Activated CD8-positive, alpha-beta memory T cell treated with anti-CD3 and anti-CD28 coated beads, Interleukin-2, amount 50 U/mL, for 48 hours (primary cell): ENCODE measurements at places on chromosomes 3 and 15.

GRCh38 chr3:195094191-195094921 is 176.6 kb downstream of the XXYLT1 start:
- DNase-seq, result no peak

GRCh38 chr15:23055316-23055715 is 15.9 kb upstream of the TUBGCP5 start:
- DNase-seq, result no peak

GRCh38 chr3:150913133-150913922 is 8.1 kb upstream of the MINDY4B start:
- DNase-seq, result no peak

GRCh38 chr3:9767418-9767817 is 2.3 kb downstream of the CAMK1 start:
- no peak for DNase-seq

- DNase-seq, result no peak
Observed at GRCh38 chr15:100944244-100944895, 25.2 kb downstream of the LRRK1 start.

GRCh38 chr3:48084929-48085328 is 68.7 kb upstream of the MAP4 start:
- DNase-seq, result no peak

DNA sequence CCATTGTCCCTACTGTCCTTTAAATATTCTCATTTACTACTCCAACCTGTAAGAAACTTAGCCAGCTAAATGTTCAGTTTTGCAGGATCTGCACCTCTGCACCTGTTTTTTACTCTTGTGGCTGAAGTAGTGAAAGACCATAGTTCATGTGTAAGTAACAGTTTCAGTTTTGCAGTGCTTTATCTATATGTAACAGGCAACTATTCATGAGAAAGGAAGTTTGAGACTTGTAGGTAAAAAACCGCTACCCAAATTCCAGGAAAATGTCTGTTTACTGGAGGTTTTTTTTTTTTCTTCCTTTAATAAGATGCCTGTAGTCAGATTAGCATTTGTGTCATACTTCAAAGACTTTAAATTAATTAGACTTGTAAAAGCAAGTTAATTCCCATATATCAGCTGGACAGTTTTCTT is 25.4 kb upstream of the MBNL1 start:
- no peak for DNase-seq

DNA sequence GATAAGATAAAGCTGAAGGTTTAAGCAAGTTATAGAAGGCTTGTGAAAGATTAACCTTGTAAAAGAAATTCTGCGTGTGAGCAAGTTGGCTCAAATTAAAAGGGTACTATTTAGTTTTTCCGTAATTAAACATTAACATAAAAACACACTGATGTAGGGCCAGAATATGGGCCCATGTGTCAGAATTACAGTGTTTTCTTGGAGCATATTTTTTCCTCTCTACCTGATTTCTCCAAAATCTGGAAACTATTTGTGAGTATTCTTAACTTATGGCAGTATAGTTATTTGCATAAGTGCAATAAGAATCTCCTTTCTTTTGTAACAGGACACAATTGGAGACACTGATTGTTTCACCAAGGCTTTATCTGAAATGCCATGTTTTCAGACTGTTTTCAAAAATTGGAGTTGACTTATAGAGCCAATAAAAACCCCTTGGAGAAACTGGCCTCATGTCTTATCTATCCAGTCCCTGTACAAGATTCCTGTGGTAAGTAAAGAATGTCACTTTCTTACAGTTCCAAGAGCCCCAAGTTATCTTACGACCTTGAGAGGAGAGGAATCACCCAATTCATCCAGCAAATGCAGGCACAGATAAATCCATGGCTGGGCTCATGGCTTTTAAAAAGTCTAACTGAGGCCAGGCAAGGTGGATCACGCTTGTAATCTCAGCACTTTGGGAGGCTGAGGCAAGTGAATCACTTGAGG is 47.8 kb upstream of the P2RY1 start:
- DNase-seq, result no peak

DNA sequence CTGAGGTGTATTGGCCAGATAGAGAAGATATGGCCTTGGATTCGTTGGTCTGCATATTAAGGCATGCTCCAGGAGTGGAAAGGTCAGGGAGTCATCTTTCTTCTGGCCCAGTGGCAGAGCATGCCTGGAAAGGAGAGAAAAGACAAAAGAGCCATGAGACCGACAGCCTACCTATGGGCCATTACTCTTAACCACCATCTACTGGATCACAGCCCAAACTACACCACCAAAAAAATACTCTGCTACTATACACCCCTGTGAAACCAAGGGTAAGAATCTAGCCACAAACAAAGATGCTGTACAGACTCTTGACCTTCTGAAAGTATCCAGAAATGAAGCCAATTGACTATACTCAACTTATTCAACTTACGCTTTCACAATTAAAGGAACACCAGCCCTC is 96.1 kb upstream of the PLSCR5 start:
- no peak for DNase-seq

DNA sequence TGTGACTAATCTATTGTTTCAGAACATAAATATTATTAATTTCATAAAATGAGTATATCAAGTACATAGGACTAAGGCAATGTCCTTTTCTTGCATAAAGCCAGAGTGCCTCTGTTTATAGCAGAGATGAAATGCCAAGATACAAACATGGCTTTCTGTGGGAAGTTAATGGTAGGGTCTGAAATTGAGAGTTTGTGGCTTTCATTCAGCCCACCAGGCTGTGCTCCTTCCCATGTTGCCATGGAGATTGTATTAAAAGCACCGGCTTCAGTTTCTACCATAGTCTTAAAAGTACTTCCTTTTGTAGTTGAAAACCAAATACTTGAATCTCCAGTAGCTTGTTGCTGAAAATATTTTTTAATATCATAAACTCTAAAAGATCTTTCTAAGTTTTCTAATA is 114.0 kb downstream of the LRRC28 start:
- DNase-seq, result no peak

DNA sequence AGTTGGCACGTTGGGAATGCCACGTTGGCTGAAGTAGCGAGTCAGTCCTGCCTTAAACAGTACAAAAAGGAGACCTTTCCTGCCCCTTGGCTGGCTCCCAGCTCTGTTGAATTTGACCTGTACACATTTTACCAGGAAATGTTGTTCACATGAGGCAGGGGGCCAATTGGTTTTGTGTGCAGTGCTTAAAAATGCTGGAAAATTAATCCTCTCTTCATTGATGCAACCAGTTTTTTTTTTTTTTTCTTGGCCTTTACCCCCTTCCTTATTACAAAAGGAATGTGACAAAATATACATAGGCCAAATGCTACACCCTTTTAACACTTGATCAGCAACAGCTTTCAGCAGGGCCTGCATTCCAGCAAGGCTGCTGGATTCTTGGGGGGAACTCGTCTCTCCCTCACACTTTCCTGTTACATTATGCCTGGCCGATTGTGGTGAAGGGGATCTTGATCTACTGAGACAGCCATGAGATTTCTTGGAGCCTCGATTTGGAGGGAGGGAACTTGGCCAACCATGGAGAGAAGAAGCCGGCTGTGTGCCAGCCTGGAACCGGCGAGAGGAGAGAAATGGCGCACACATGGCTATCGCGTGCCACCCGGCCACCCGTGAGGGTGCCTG is 93.1 kb downstream of the DNASE1L3 start:
- no peak for DNase-seq

DNA sequence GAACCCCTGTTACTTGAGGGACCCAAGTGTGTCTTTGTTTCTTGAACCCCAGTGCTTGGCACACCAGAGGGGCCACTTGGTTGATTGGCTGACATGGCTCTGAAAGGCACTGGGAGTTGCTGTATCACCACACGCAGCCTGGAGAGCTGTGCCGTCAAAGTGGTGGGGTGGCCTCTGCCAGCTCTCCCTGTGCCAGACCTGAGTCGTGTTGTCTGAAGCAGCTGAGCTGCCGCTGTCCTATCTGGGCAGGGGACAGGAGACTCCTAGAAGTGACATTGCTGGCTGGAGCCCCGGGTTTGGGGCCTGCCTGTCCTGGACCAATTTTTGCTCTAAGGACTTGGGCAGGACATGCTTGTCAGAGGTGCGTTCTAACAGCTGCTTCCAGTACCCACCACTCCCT is 5.5 kb upstream of the SNX22 start:
- DNase-seq, result no peak

- DNase-seq, result no peak
Observed at GRCh38 chr3:98027085-98027446, 8.0 kb downstream of the GABRR3 start.

DNA sequence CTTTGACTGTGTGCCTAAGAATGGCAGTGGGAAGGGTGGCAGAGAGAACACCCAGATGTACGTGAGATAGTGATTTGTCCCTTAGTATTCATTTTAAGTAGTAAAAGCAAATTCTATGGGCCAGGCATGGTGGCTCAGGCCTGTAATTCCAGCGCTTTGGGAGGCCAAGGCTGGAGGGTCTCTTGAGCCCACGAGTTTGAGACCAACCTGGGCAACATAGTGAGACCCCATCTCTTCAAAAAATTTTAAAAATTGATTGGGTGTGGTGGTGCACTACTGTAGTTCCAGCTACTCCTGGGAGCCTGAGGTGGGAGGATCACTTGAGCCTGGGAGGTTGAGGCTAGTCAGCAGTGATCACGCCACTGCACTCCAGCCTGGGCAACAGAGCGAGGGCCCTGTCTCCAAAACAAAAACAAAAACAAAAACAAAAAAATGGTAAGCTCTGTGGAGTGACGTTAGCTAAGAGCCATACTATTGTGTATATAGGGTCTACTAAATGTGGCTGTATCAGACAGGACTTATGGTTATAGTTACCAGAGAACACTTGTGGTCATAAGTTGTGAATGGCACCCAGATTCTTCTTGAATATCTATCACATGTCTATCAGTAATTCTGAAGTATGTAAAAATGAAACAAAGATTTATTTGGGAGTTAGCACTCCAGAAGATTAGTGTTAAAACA is 171.5 kb downstream of the TCF12 start:
- no peak for DNase-seq

DNA sequence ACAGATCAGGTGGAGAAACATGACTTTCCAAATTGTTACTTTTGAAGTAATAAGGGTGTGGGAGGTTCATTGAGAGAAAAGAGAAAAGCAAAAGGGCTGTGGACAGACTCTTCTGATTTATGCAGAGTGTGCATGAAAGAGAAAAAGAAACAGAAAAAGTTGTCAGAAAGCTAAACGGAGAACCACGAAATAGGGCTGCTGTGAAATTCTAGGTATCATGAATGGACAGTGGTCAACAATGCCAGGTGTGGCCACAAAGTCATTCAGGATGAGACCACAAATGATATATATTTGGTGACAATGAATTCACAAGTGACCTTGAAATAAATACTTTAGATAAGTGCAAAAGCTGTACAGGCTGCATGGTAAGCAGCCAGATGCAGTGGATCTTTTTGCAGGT is 170.1 kb downstream of the IL5RA start:
- no peak for DNase-seq

- no peak for DNase-seq
Observed at GRCh38 chr3:12138044-12138443, 20.7 kb downstream of the TIMP4 start.

GRCh38 chr3:50272911-50273688 is 4.2 kb downstream of the SEMA3B start:
- DNase-seq, result peak; percentile 100

DNA sequence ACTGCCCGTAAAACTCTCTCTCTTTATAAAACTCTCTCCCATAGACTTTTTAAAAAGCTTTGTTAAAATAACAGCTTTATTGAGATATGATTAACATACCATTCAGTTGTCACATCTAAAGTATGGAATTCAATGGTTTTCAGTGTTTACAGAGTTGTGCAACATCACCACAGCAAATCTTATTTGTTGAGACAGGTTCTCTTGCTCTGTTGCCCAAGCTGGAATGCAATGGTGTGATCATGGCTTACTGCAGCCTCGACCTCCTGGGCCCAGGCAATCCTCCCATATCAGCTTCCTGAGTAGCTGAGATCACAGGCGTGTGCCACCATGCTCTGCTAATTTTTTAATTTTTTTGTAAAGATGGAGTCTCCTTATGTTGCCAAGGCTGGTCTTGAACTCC is 35.9 kb upstream of the TRAK1 start:
- DNase-seq, result peak; percentile 1

- no peak for DNase-seq
Observed at GRCh38 chr3:171901615-171902312, 58.6 kb downstream of the TMEM212 start.

- DNase-seq, result no peak
Observed at GRCh38 chr3:134847349-134847748, 52.3 kb downstream of the EPHB1 start.

- no peak for DNase-seq
Observed at GRCh38 chr3:46857485-46858341, 5.5 kb downstream of the MYL3 start.

- no peak for DNase-seq
Observed at GRCh38 chr3:177906126-177906511, 630.1 kb upstream of the KCNMB2 start.

- no peak for DNase-seq
Observed at GRCh38 chr3:17913359-17913758, 170.9 kb upstream of the TBC1D5 start.

GRCh38 chr3:166291186-166291955 is 454.1 kb upstream of the BCHE start:
- no peak for DNase-seq

- DNase-seq, result no peak
Observed at GRCh38 chr3:163879172-163879571, 1199.1 kb downstream of the SI start.
